T-helper 17 cell (primary cell): ENCODE measurements at places on chromosomes 13 and 19.

GRCh38 chr19:23509686-23510450 is 114.6 kb upstream of the ZNF91 start:
- no peak for DNase-seq
- H3K4me1 ChIP-seq: no peaks in the 10 kb centered on the region
- H3K4me3 ChIP-seq: no peak overlapping the region

DNA sequence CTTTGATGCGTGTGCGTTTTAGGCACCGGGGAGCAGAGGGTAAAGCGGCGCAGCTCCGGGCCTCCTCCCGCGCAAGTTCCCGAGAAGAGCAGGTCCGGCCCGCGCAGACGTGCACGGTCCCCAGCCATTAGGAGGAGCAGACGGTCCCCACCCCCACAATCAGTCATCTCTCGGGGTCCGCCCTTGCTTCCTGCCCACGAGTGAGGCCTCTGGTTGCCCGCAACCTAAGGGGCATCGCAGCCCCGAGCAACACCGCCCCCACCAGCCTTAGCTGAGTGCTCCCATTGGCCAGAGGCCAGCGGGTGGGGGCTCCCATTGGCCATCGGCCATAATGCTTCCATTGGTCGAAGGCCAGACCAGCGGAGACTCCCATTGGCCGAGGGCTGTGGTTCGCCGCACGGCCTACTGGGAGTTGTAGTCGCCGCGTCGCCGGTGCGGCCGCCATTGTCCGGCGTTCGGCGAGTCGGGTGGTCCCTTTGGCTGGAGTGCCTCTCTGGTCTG is at the start of gene ZNF8:
TSS of gene ZNF8 (plus strand) at position 415 of the 501 bp plus-strand sequence. CDS start 127 bp downstream, outside the sequence.
- H3K27me3 ChIP-seq: no peaks in the 10 kb centered on the region
- peak within 1 kb of the TSS; percentile 97 for H3K4me3 ChIP-seq
- peaks cover 8% of the 10 kb centered on the region for H3K36me3 ChIP-seq
- DNase-seq: peak; percentile 93
- H3K4me1 ChIP-seq: peaks cover 25% of the 10 kb centered on the region
- peak within 1 kb of the TSS; percentile 95 for H3K27ac ChIP-seq

DNA sequence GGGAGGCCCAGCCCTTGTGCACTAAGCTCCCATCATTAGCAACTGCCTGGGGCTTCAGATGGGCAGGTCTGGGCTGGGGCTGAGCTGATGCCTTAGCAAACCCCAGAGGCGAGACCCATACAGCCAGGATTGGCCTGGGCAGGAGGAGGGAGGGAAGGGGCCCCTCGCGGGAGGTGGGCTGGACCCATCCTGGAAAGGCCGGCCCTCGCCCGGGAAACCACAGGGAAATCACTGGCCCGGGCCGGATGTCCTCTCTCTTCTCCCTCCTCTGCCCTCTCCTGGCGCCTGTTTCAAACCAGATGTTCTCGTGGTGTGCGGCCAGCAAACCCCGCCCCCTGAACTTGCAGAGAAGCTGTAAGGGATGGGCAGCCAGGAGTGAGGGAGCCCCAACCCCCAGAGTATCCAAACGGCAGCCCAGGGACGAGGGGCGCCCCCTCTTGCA is 43.1 kb downstream of the TMEM255B start:
- H3K36me3 ChIP-seq: no peaks in the 10 kb centered on the region
- no peak for DNase-seq
- no peak overlapping the region for H3K27ac ChIP-seq
- no peaks in the 10 kb centered on the region for H3K27me3 ChIP-seq
- H3K4me3 ChIP-seq: no peak overlapping the region
- H3K4me1 ChIP-seq: no peaks in the 10 kb centered on the region

- peaks cover 2% of the 10 kb centered on the region for H3K36me3 ChIP-seq
- no peak for DNase-seq
- H3K27ac ChIP-seq: no peak overlapping the region
- no peaks in the 10 kb centered on the region for H3K4me1 ChIP-seq
These were observed 31.5 kb upstream of the IRS2 start for GRCh38 chr13:109817591-109818535.

GRCh38 chr19:41511628-41512027 is 64.3 kb upstream of the CEACAM21 start:
- peaks cover 5% of the 10 kb centered on the region for H3K4me1 ChIP-seq
- no peaks in the 10 kb centered on the region for H3K36me3 ChIP-seq
- no peak overlapping the region for H3K4me3 ChIP-seq
- no peak overlapping the region for H3K27ac ChIP-seq
- peaks cover 72% of the 10 kb centered on the region for H3K27me3 ChIP-seq
- DNase-seq: no peak

DNA sequence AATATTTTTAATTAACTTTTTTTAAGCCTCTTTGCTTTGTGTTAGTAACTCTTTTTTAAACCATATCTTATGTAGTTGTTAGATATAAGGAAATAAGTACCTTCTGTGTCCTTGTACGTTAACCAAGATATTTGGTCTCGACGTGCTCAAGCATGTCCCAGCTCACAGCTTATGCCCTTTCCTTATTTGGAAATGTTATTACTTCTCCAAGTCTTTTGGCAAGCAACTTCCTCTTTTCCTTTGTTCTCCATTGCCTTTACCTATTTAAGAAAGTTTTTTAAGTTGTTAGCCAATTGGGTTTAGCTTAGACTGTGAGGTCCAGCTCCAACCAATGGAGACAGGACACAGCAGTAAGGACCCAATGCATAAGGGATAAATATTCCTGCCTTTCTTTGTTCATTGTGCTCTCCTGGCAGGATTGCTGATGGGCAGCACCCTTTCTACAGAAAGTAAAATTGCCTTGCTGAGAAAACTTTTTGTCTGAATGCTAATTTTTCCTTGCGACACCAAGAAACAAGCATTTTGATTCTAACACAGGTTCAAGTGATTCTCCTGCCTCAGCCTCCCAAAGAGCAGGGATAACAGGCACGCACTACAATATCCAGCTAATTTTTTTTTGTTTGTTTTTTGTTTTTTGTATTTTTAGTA is 5.2 kb downstream of the DKKL1 start:
- no peak for DNase-seq
- no peak overlapping the region for H3K4me3 ChIP-seq
- H3K4me1 ChIP-seq: peaks cover 3% of the 10 kb centered on the region

DNA sequence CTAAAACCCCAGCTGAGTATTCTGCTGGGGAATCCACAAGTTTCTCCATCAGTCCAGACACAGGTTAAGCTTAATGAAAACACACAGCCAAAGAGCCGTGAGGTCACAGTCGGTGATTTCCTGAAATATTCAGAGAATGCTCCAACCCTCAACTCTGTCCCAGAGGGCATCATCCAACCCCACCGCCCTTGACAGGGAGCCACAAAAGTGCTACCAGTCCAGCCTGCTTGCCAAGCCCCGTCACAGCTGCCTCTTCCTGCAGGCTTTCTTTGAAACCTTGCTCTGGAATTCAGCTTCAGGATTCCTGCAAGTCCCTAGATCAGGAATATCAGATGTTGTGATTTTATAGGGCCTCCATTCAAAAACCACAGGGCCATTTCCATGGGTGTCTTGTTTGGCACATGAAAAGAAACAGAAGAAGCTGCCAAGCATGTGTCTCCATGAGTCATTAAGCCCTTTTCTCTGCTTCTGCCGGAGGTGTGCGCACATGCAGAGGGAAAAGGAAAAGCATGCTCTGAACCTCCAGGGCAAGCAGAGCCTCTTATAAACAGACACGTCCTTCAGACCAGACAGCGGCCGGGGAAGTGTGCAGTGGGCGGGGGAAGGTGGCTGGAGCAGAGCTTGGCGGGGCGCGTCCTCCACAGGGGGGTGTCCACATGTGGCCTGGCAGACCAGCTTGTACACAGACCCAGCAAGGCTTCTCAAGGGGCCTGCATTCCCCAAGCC is 164.7 kb downstream of the KATNAL1 start:
- no peak for DNase-seq
- H3K4me1 ChIP-seq: peaks cover 46% of the 10 kb centered on the region
- peak overlapping the region; percentile 72 for H3K4me3 ChIP-seq
- peak overlapping the region; percentile 88 for H3K27ac ChIP-seq

DNA sequence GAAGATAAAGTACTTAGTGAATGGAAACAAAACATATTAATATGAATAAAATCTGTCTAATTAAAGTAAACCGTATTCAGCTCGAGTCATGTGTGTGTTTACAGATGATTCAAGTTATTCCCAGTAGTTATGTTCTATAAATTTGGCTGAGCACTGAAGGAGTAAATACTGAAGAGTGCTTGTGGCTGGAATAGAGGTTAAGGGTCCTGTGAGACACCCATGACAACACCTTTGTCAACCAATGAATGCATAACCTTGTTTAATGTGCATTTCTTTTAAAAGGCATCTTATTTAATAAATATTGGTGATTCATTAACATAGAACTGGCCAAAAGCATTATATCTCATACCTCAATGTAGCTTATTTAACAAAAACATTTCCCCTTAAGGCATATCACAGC is 577.8 kb upstream of the SLITRK5 start:
- H3K4me1 ChIP-seq: no peaks in the 10 kb centered on the region
- DNase-seq: no peak
- no peaks in the 10 kb centered on the region for H3K36me3 ChIP-seq
- H3K27me3 ChIP-seq: no peaks in the 10 kb centered on the region
- no peak overlapping the region for H3K4me3 ChIP-seq
- no peak overlapping the region for H3K27ac ChIP-seq

GRCh38 chr13:50644081-50644871 is 199.2 kb downstream of the DLEU7 start:
- H3K27ac ChIP-seq: no peak overlapping the region
- H3K4me1 ChIP-seq: no peaks in the 10 kb centered on the region
- peaks cover 5% of the 10 kb centered on the region for H3K36me3 ChIP-seq
- DNase-seq: no peak

DNA sequence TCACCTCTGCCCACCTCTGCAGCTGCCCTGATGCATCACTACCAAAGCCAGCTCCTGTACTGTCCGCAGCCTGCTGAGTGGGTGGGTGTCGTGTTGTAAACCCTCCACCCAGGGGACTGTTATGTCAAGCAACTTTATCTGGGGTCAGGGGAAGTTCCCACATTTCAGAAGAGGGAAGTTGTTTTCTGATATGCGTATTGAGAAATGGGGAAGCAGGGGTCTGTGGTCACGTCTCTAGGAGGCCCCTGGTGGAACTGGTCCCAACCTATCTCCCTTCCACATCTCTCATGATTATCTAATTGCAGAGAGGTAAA is 31.2 kb downstream of the CLEC17A start:
- H3K4me1 ChIP-seq: peaks cover 4% of the 10 kb centered on the region
- DNase-seq: no peak
- peaks cover 3% of the 10 kb centered on the region for H3K36me3 ChIP-seq
- peak overlapping the region; percentile 53 for H3K27ac ChIP-seq
- peaks cover 4% of the 10 kb centered on the region for H3K27me3 ChIP-seq
- no peak overlapping the region for H3K4me3 ChIP-seq

- peak overlapping the region; percentile 91 for H3K27ac ChIP-seq
- peak overlapping the region; percentile 73 for H3K4me3 ChIP-seq
- no peaks in the 10 kb centered on the region for H3K27me3 ChIP-seq
- peaks cover 41% of the 10 kb centered on the region for H3K4me1 ChIP-seq
- no peaks in the 10 kb centered on the region for H3K36me3 ChIP-seq
These were observed 46.0 kb downstream of the SAE1 start for GRCh38 chr19:47176627-47177090.
